ENCODE measurements at places on chromosomes 3 and 15. TPM values are rescaled to one million over a fixed set of nuclear protein-coding genes. Genes with fewer than 3 reads are reported as not detected.
A peak's percentile ranks its signal among the peaks of the same experiment; 100 is the strongest.

DNA sequence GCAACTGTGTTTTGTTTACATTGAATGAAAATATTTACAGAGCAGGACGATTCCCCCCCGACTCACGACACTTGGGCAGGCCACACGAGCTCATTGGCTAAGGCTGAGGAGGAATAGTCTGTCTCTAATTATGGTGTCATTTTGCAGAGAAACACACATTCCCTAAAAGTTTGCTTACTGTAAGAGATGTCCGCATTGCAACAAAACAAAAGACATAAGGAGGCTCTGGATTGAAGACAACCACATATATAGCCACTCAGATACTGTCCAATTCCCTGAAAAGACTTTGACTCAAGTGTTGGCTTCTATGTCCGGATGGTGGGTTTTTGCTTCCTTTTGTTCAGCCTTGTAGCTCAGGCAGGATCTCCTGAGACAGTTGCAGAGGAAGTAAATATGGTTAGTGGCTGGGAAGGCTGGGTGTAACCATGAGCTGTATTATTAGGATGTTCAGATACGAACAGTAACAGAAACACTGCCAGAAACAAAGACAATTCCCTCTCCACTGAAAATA lies 170.4 kb downstream of the KLHL25 start:
- no peak for DNase-seq
- H3K36me3 ChIP-seq: no peaks in the 10 kb centered on the region
- H3K27me3 ChIP-seq: no peaks in the 10 kb centered on the region
- peaks cover 23% of the 10 kb centered on the region for H3K4me1 ChIP-seq
- H3K27ac ChIP-seq: peak overlapping the region; percentile 58
- H3K4me3 ChIP-seq: no peak overlapping the region

GMPPB gene
- polyA plus RNA-seq: 27.9 TPM

GRCh38 chr15:99123713-99124451 lies 19.0 kb downstream of the SYNM start:
- H3K27ac ChIP-seq: peak overlapping the region; percentile 91
- H3K4me1 ChIP-seq: peaks cover 14% of the 10 kb centered on the region
- DNase-seq: peak; percentile 96
- H3K36me3 ChIP-seq: peaks cover 2% of the 10 kb centered on the region
- H3K4me3 ChIP-seq: no peak overlapping the region
- H3K27me3 ChIP-seq: no peaks in the 10 kb centered on the region

- peak overlapping the region; percentile 79 for H3K4me3 ChIP-seq
- H3K4me1 ChIP-seq: peaks cover 6% of the 10 kb centered on the region
- H3K36me3 ChIP-seq: 0 out of 2 replicates have a peak, but pooled peaks cover 2% of the 10 kb centered on the region
- peak; percentile 83 for DNase-seq
Measured at GRCh38 chr15:66387163-66388042, 691 bp downstream of the MAP2K1 start.
